Activated CD4-positive, alpha-beta T cell treated with anti-CD3 and anti-CD28 coated beads, Interleukin-2, amount 50 U/mL, for 1 hour (primary cell): ENCODE measurements at places on chromosomes 3 and 15.

DNA sequence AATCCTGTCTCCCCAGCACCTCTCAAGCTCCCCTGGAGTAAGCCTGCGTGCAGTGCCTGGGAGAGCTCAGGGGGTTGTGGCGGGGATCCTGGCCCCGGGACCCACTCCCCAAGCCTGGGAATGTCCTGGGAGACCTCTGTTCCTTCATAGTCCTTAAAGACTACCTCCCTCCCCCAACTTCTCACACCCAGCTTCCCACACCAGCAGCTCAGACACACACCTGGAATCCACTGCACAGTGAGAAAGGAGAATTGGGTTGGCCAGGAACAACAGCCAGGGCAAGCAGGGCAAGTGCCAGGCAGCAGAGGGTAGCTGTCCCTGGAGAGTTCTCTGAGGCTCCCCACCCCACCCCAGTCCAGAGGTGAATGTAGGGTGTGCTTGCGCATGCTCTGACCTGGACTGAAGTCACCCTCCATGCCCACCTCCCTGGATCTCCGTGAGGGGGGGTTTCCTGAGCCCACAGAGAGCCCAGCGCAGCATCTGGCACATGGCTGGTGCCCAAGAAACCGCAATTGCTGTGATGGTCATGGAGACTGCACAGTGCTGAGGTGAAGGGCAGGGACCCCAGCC, 22.2 kb downstream of the PSTPIP1 start:
- DNase-seq = no peak

- DNase-seq = no peak
These were observed 68.2 kb upstream of the GSK3B start for GRCh38 chr3:120162400-120162799.

GRCh38 chr15:87871731-87872320, 384.7 kb downstream of the NTRK3 start:
- no peak for DNase-seq

DNA sequence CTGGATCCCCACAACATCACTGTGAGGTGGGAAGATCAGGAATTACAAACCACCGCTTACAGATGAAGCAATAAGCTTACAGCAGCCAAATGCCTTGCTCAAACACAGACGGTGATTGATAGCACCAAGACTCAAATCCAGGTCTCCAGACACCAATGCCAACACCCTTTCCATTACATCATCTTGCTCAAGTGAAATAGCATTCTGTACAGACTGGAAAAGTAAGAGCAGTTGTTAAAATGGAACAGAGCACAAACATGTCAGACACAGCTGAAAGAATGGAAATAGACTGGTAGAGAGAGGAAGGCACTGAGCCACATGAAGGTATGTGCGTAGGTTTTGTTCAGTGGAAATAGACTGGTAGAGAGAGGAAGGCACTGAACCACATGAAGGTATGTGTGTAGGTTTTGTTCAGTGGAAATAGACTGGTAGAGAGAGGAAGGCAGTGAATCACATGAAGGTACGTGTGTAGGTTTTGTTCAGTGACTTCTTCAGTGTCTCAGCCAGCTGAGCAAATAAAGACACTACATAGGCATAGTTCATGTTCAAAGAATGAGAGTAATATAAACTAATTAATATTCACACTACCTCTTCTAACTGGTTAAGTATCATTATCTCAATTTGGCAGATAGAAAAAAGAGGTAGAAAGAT, 15.6 kb downstream of the CLDN1 start:
- DNase-seq = no peak

- no peak for DNase-seq
These were observed 439 bp downstream of the CTXND1 start for GRCh38 chr15:80251428-80252120.

- no peak for DNase-seq
These were observed 74.5 kb downstream of the SPTSSB start for GRCh38 chr3:161296814-161297213.

- no peak for DNase-seq
These were observed 1.7 kb downstream of the STOML1 start for GRCh38 chr15:73990250-73991005.

- DNase-seq = no peak
These were observed 187.9 kb downstream of the CNTN3 start for GRCh38 chr3:74426571-74426970.

- DNase-seq = no peak
These were observed 852.4 kb downstream of the TUSC7 start for GRCh38 chr3:117562000-117562399.

DNA sequence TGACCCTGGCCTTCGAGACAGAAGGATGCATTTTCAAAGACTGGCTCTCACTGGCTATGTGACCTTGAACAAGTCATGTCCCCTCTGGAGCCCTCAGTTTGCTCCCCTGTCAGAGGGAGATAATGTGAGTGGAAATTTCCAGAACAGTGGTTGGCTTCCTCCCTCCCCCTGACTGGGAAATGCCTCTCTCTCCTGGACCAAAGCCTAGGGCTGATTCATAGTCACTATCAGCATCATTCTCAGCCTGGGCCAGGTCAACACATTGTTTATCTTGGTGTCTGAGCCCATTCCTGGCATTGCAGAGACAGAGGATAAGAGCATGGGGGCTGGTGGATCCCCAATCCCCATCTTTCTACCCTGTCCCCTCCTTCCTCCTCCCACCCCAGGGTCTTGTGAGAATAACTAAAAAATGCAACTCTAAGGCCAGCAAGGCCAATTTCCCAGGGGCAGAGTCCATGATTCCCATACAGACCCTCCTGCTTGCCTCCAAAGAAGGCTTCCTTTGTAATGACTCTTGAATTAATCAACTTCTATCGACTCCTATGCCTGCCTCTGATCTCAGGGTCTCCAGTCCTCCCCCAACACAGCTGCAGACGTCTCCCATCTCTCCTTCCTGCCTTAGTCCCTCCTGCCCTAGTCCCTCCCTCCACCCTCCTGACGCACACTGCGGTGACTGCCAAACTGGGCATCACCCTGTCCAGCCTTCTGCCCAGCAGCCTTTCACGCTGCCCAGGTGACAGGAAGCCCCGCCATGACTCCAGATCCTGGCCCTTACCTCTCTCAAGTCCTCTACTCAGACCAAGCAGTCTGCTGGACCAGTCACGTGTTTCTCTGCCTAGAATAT, 35.4 kb upstream of the CORO2B start:
- DNase-seq = no peak

- no peak for DNase-seq
These were observed 41.1 kb upstream of the UBE2E2 start for GRCh38 chr3:23161896-23162570.

DNA sequence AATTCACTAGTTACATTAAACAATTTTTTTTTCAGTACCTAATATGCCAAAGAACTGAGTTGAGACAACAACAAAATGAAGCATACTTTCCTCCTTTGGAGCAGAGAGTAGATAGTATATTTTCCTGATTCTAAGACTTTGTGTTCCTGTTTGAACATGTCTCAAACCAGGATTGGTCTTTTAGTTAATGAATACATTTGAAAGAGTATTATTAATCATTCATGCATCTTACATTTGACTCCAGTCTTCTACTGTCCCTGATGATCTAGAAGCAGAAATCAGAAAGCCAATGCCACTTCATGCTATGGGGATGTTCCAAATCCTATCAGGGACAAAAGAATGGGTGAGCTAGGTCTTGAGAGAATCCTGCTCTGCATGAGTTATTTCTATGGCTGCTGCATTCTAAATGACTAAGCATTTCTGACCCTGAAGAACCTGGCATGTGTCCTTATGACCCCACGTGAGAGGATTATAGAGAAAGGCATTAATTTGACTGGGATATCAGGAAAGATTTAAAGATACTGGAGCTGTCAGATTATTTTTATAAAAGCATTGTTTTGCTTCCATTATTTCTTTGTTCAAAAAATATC, 32.9 kb upstream of the MBNL1 start:
- no peak for DNase-seq

DNA sequence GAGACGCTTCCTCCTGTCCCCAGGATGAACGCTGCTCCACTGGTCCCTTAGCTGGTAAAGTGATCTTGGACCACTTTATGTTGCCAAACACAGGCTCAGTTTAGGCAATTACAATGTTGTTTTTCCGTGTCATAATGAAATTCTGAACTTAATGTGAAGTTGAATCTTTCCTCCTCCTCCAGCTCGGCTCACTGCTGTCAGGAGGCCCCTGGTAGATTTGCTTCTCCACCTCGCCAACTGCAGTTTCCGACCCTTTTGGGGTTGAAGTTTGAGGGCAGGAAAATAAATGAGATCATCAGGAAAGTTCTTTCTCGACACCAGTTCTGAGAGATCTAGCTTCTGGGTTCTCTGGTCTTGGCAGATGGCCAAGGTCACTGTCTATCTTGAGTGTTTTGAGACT, 27.8 kb downstream of the CFAP161 start:
- DNase-seq = no peak

GRCh38 chr15:31344266-31344665, 17.6 kb downstream of the KLF13 start:
- DNase-seq = no peak

DNA sequence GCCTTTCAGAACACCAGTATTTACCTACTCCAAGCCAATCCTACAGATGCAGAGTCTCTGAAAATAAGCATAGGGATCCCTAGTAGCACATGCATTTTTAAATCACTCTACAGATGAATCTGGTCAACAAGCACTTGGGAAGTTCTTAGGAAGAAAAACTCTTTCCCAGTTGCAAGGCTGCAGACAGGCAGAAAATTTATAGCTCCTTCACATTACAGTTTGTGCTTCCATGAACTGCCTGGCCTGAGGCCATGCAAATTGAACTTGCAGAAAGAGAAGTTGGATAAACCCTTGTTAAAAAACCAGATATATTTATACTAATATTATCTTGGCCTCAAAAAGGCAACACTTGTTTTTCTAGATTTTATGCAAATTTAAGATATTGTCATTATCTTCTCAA, 256.9 kb downstream of the EPHA3 start:
- no peak for DNase-seq

GRCh38 chr3:49469037-49469935, 781 bp upstream of the DAG1 start:
- no peak for DNase-seq

DNA sequence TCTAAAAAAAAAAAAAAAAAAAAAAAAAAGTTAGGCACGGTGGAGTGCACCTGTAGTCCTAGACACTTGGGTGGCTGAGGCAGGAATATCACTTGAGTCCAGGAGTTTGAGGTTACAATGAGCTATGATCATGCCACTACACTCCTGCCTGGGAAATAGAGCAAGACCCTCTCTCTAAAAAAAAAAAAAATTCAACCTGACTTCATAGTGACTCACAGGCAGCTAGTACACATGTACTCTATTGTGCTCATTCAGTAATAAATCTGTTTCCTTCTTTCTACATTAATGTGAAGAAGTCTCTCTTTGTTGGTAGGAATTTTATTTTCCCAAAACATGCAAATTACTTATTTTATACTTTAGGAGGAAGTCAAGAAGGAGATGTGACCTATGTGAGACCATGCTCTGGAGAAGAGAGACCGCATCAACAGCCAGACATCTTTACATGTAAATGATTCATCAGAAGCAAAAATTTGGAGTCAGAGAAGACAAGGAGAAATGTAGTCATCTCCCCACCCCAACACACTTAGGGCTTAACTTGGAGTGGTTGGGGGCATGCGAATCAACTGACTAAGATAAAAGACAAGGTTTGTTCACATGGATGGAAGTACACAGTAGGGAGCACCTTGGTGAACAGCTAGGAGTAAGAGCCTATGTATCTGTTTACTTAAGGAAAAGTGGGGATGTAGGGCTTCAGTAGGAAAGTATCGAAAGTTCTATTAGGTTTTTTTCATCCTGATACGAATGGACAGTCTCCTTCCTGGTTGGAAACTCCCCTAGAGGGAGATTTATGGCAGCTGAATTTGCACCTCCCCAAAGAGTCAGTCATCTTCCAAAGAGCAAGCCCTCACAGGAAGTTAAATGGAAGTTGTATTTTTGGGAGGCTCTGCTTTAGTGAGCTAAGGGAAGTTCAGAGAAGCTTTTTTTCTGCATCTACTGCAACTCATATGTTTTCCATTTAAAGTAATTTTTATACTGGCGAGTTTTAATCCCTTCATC, 23.0 kb upstream of the NMD3 start:
- DNase-seq = no peak

DNA sequence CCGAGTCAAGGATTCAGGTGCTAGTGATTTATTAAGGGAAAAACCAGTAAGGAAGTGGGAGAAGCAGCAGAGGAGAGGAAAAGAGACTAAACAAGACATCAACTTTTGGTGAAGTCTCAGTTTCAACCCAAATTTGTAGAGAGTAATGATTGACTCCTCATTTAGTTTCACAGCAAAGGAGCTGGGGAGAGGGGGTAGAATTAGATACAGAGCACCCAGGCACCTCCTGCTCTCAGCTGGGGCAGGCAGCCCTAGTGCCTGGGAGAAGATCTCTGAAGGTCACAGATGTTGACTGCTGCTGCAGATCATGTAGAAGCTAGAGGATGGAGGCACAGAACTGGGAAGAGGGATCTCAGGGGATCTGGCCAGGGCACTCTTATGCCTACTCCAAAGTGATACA, 29.1 kb downstream of the RPL39L start:
- DNase-seq = no peak

DNA sequence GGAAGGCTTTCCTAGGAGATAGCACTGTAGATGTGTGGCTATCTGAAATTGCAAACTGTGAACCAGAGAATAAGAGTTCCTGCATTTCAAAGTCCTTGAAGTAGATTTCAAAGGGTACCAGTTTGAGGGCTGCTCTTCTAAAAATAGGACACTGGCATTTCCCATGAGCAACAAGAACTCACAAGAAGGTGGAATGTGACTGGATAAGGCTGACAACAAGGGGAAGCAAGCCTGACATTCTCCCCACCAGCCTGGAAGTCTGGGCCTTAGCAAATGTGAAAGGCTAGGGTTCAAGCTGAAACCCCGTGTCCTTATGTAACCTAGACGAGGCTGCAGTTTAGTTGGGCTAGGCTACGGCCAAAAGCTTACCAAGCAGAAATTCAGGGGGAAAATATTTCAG, 18.7 kb upstream of the TJP1 start:
- DNase-seq = no peak

DNA sequence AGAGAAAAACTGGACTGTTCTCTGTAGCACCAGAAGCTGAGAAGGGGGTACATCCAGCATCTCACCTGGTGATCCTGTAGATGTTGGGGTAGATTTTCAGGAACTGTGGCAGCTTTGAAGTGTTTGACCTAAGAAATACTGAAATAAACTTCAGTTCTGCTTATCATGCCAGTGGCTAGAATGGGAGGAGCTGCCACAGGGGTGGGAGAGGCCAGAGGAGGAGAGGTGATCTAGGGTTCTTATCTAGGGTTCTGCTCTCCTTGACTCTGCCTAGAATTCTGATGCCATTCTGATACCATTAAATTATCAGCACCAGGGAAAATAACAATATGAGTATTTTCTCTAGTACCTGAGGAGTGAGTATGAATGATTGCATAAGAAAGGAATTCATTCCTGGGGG, 10.2 kb upstream of the CPOX start:
- no peak for DNase-seq

GRCh38 chr15:96106181-96106580, 224.3 kb upstream of the NR2F2 start:
- no peak for DNase-seq

GRCh38 chr15:74144153-74144775, 13.9 kb downstream of the ISLR2 start:
- no peak for DNase-seq

GRCh38 chr3:192892981-192893700, 24.5 kb downstream of the MB21D2 start:
- DNase-seq = peak; percentile 50

- DNase-seq = no peak
These were observed 5.2 kb downstream of the C3orf49 start for GRCh38 chr3:63824309-63824708.

GRCh38 chr15:52408823-52409222, 113.2 kb upstream of the MYO5C start:
- no peak for DNase-seq
